ENCODE measurements at places on chromosomes 16 and 17.
A peak's percentile ranks its signal among the peaks of the same experiment; 100 is the strongest.

DNA sequence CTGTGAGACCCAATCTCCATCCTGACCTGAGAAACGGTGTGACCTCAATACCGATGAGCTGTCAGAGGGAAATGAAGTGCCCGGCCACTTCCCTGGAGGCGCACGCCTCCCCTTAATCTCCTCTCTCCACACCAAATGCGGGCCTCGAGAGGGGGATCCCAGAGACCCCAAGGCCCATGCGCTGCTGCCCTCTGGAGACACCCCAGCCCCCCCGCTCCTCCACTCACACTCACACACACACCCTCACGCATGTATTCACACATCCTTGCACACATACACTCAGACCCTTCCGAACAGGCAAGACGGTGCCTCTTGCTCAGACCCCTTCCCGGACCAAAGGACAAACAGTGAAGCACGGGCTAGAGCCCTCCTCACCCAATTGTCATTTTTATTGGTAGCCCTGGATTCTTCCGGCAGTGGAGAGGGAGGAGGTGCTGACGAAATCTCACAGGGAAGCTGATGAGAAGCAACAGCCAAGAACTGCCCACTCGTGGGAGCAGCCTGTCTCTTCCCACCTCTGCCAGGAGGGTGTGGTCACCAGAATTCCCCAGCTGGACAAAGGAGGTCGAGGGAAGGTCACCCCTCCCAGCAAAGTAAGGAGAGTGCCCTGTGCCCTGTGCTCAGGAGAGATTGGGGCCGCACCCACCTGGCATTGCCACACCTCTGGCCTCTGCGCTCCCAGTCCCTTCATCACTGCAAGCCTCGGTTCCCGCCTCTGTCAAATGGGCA lies 136.0 kb upstream of the TNRC6C start:
- no peak for DNase-seq

- no peak for DNase-seq
These were observed 197.6 kb downstream of the NTN1 start for GRCh38 chr17:9218911-9219310.

GRCh38 chr17:37570527-37571093 lies 38.6 kb downstream of the SYNRG start:
- DNase-seq, result no peak

DNA sequence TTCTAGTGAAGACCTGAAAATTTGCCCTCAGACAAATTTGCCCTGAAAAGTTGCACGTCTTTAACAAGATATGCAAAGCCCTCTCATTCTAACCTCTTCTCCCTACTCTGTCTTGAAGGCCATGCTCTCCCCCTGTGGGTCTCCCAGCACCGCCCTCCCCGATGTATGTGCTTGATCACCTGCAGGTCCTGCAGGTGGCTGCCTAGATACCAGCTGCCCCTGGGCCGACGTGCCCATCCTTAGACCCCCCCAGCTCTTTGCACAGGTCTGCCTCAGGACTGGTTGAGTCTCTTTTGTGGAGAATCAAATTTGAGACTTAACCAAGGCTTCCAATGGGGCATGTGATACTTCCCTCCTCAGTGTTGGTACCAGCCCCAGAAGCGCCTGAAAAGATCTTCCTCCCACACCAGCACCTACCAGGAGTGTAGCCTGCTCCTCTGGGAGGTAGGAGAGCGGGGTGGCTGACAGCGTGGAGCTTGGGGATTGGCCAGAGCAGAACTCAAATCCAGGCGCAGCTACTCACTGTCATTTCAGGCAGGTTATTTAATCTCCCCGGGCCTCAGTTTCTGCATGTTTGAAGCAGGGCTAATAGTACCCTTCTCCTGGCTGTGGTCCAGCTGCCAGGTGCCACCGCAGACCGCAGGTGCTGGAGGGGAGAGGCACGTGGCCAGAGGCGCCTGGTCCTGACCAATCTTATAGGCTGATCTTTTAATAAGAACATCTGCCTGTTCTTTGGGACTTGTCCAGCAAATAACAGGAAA lies 4.5 kb upstream of the MRPL38 start:
- no peak for DNase-seq

DNA sequence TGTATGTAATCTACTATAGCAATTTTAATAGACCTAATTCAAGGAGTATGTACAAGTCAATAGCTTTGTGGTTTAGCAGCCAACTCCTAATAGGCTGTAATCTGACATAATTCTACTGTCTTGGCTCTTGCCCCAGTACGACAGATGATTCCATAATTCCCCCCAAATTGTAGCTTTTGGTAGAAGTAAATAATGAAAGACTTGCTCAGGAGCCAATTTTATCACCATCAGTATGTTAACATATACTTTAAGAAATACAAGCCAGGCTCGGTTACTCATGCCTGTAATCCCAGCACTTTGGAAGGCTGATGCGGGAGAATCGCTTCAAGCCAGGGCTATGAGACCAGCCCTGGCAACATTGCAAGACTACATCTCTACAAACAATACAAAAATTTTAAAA lies 53.9 kb downstream of the AP2B1 start:
- no peak for DNase-seq

GRCh38 chr17:40090237-40091119 lies 9.9 kb downstream of the NR1D1 start:
- no peak for DNase-seq

DNA sequence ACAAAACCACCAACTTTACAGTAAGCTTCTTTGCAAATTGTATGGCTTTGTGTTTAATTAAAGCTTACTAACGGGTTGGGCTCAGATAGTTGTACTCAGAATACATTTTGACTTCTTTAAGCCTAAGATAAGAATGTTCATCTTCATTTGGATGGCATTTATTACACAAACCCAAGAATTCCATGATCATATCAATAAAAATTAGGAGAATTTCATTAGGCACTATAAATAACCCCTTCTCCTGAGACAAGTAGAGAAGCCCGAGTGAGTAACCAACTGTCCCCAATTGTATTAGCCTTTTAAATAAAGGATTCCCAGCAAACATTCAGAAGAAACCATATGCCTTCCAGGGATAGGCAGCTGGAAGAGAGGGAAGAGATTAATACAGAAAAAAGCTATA lies 504.7 kb downstream of the KCNJ2 start:
- no peak for DNase-seq

DNA sequence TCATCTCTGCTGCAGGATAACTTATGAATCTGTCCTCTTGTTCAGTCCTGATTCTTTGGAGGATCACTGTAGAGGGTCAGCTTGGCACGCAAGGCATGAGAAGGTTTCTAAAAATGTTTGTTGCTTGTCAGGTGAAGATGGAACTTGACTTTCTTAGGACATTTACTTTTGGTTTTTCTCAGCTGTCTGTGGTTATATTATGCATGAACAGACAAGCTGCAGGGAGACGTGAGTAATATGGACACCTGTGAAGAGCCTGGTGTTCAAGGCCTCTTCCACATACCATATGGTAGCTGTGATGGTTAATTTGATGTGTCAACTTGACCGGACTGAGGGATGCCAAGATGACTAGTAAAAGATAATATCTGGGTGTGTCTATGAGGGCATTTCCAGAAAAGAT lies 270.2 kb upstream of the CPHXL start:
- no peak for DNase-seq

GRCh38 chr17:1650731-1651558 lies 1.3 kb upstream of the RILP start:
- DNase-seq, result no peak

GRCh38 chr17:64504769-64505339 lies 1.2 kb downstream of the DDX5 start:
- no peak for DNase-seq

DNA sequence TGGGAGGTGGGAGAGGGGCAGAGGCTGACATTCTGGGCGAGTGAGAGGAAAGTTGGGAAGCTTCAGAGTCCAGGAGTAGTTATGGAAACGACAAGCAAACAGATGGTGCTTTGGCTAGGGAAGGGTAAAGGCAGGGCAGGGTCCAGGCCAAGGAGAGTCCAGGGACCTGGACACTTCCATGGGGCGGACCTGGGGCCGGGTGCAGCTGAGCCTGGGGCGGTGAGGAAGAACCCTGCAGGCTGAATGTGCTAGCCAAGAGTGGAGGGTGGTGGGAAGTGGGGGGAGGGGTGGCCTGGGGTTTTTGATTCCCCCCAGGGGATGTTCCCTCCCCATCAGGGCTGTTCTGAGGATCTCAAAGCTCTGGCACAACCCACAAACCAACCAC lies 2.6 kb downstream of the PPP1R9B start:
- no peak for DNase-seq

GRCh38 chr17:79339321-79339720 lies 264.7 kb downstream of the ENGASE start:
- no peak for DNase-seq

GRCh38 chr17:66230922-66231591 lies 1.8 kb upstream of the APOH start:
- no peak for DNase-seq

DNA sequence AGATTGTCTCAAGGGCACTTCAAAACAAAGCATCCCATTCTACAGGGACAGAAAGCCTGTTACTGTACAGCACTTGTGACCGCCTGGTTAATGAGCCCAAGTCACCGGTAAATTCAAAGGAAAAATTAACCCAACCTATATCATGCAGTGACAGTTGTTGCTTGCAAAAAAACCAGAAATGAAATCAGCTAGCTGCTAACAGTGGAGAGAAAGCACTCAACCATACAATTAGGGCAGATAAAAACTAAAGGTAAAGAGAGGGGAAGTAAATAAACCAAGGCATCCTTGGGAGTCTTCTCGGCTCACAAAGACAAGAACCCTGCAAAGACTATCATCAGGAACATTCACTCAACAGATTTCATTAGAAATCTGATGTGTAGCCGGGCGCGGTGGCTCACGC lies 5.9 kb downstream of the RETREG3 start:
- DNase-seq, result no peak

- no peak for DNase-seq
These were observed 5.4 kb downstream of the NAT9 start for GRCh38 chr17:74770498-74771318.

- no peak for DNase-seq
These were observed 165.7 kb downstream of the CMIP start for GRCh38 chr16:81610144-81610842.

GRCh38 chr16:50273888-50274325 lies 7.6 kb downstream of the ADCY7 start:
- DNase-seq, result peak; percentile 77

GRCh38 chr17:37373530-37374159 lies 2.1 kb upstream of the C17orf78 start:
- peak; percentile 76 for DNase-seq

GRCh38 chr17:36641331-36641876 lies 40.0 kb downstream of the MRM1 start:
- no peak for DNase-seq

DNA sequence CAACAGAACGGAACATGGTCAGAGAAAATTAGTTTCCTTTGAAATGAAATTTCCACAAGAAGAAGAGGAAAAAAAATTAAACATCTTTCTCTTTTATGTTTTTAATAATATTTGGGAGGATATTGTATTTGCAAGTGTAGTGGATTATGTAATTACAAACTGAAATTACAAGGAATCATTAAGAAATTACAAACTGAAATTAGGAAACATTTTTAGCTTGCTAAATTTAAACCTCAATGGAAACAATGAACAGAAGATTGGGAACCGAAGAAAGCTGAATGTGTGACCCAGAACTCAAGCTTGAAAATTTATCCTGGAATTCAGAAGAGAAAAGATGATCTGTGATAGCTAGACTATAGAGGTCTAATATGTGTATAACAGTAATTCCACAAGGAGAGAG lies 4.4 kb upstream of the PIK3R5 start:
- DNase-seq, result no peak

GRCh38 chr16:57325458-57325857 lies 33.1 kb upstream of the CCL22 start:
- DNase-seq, result no peak

DNA sequence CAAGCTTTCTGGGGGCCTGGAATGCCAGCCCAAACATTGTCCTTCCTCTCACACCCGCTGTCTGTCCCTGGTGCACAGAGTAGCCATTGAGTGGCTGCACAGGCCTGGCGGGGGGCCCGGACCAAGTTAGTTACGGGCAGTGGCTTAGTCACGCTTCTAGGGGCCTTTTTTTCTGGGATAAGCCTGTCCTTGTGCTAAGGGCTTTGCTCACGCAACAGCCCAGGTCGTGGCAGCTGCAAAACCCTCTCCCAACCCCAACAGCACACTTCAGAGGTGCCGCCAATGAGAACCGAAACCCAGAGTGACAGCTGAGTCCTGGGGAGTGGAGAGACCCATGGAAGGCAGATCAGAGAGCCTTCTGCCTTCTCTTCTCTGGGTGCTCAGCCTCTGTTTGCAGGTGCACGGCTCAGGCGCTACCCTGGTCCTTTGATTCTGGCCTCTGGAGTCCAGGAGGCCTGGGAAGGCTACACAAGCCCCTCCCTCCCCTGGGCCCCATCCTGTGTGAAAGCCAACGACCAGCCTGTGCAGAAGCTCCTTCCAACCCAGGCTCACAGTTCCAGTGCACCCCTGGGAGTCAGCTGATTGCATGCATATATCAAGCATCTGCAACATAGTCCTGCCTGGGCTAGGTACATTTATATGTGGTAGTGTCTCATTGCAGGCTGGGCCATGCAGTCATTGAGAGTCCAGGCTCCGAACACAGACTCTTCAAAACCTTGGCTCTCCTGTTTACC lies 9.1 kb downstream of the WSCD1 start:
- DNase-seq, result no peak

GRCh38 chr16:17590711-17591654 lies 120.2 kb upstream of the XYLT1 start:
- DNase-seq, result peak; percentile 1

DNA sequence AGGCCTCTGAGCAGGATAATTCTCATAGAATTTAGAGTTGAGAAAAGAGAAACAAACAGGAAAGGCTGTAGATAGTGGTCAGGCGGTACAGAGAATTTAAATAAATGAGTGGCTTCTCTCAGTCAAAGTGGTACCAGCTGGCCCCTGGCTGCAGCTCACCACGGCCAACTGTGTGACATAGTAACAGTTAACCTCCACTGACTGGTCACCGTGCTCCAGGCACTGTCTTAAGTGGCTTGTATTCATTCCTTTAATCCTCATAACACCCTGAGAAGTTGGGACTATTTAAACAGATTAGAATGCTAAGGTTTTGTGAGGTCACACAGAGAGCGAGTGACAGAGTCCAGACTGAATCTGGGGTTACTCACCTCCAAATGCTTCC lies 108.9 kb downstream of the GNAO1 start:
- DNase-seq, result no peak

- no peak for DNase-seq
These were observed 186.3 kb upstream of the SOX9 start for GRCh38 chr17:71934520-71934919.

DNA sequence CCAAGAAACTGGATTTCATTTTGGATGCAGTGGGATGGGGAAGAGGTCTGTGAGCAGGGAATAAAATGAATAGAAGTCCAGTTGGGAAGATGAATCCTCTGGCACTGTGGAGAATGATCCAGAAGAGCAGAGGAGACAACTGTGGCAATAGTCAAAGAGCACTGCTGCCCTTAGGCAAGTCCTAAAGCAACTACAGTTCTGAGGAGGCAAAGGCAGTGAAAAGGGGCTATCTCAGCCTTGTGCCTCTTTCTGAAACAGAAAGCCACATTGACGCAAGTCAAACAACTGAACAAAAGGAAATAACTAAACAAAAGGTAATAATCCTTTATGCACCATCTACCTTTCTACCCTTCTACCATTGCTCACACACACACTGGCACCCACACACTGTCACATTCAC lies 238.0 kb upstream of the AXIN2 start:
- DNase-seq, result no peak

- DNase-seq, result no peak
These were observed 35.7 kb downstream of the KANSL1 start for GRCh38 chr17:46157443-46158062.
